ENCODE measurements at places on chromosomes 16 and 17.
A peak's percentile ranks its signal among the peaks of the same experiment; 100 is the strongest.

DNA sequence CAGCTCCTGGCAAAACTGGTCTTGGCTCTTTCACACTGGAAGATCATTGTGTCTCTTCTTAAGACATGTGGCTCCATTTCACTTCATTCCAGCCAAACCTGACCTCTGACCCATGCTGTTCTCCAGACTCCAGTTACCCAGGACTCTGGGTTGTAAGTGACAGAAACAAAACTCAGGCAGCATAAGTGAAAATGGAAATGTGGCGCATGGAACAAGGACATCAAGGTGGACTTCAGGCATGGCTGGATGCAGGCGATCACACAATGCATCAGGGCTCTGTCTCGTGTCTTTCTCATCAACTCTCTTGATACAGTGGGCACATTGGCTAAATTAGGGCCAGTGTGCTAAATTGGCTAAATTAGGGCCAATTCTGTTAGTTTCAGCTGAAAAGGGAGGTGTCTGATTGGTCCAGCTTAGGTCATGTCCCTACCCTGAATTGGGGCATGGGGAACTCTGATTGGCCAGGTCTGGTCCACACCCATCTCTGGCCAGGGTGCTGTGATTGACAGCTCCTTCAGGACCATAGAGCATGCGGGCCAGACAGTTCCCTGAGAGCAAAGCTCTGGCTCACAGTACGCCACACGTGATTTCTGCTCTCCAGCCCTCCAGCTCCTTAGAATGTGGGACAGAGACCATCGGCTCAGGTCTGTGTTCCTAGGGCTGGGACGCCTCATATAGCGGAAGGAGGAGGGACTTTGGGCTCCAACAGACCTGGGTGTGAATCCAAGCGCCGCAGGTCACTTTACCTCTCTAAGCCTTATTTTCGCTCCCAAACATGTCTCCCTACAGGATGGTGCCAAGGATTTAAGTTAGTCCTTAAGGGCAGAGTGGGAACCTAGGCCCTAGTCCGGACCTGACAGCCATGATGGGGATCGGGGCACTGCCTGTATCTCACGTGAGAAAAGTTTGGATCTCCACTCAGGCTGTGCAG is 17.5 kb downstream of the SOCS1 start:
- DNase-seq: no peak

GRCh38 chr16:31138621-31139578 is 3.4 kb upstream of the PRSS8 start:
- no peak for DNase-seq

GRCh38 chr17:17523001-17523730 is 27.0 kb upstream of the RASD1 start:
- no peak for DNase-seq

DNA sequence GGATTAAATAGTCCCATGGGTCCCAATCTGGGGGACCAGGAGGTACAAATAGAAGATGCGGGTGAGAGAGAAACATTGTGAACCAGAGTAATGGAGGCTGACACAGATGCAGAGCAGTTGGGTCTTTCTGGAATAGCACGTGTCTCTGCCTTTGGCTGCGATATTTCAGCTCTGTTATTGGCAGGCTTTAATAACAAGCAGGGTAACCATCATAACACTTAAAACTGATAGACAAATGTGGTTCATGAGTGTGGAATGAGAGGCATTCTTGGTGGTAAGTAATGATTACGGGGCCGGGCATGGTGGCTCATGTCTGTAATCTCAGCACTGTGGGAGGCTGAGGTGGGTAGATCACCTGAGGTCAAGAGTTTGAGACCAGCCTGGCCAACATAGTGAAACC is 110.3 kb downstream of the SNX29 start:
- DNase-seq: no peak

DNA sequence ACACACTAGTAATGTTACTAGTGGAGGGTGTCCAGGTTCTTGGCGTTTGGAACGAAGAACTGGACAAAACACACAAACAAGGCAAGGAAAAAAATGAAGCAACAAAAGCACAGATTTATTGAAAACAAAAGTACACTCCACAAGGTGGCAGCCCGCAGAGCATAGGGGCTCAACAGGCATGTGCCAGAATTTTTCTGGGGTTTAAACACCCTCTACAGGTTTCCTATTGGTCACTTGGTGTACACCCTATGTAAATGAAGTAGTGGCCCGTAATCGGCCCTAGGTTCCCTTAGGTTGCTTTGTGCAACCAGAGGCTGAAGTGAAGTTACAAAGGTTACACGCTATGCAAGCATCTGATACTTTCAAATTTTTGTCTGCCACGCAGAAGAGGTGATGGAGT is 8.1 kb downstream of the OR2C1 start:
- DNase-seq: no peak

DNA sequence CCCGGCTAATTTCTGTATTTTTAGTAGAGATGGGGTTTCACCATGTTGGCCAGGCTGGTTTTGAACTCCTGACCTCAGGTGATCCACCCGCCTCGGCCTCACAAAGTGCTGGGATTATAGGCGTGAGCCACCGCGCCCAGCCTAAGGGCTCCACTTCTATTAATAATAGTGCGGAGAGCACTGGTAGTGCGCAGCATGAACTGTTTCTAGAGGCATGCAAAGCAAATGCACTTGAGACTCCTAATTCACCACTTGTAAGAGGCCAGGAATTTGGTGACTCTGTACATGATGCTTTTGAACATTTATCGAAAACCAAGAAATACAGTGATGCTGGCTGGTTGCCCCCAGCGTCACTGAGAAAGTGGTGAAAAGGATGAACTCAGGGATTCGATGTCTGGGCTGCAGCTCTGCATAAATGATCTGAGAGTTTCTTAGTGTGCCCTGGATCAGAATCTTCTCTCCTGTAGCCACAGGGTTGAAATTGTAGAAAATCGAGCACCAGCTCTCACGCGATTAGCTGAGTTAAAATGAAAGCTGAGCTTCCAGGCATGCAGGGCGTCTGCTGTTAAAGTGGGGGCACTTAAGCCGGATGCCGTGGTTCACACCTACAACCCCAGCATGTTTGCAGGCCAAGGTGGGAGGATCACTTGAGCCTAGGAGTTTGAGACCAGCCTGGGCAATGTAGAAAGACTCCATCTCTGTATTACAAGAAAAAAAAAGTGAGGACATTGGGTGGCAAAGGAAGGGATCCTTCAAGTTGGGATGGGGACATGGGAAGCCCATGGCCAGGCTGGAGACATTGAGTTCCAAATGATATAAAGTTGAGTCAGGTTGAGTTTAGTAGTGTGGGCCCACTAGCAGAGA is 4.8 kb downstream of the RNF213 start:
- no peak for DNase-seq

DNA sequence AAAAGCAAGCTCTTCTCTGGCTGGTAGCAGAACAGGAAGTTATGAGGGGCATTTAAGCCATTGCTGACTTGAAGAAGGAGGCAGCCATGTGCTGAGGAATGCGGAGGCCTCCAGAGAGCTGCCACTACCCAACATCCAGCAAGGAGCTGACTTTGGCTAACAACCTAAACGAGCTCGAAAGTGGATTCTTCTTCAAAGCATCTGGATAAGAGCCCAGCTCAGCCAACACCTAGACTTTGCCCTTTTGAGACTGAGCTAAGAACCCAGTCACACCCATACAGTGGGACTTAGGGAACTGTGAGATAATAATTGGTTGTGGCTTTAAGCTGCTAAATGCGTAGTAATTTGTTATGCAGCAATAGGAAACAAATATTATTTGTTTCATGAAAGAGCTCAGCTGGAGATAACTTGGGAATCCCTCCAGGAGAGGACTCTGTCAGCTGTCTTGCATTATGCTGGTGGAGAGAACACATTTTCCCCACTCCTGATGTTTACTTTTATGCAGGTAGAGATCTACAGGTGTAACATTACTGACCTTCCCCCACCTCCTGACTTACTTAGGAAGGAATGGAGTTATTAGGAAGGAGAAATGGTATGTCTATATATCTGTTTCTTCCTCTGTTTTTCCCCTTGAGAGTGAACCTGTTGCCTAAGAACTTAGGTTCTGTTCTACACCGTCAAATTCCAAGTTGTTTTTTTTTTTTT is 52.7 kb upstream of the ZNF629 start:
- no peak for DNase-seq

GRCh38 chr17:33806631-33807030 is 448.5 kb upstream of the CCL2 start:
- DNase-seq: no peak

- DNase-seq: no peak
These were observed 558 bp downstream of the HSD3B7 start for GRCh38 chr16:30985401-30986128.

GRCh38 chr16:88274847-88275246 is 107.9 kb upstream of the ZNF469 start:
- no peak for DNase-seq

DNA sequence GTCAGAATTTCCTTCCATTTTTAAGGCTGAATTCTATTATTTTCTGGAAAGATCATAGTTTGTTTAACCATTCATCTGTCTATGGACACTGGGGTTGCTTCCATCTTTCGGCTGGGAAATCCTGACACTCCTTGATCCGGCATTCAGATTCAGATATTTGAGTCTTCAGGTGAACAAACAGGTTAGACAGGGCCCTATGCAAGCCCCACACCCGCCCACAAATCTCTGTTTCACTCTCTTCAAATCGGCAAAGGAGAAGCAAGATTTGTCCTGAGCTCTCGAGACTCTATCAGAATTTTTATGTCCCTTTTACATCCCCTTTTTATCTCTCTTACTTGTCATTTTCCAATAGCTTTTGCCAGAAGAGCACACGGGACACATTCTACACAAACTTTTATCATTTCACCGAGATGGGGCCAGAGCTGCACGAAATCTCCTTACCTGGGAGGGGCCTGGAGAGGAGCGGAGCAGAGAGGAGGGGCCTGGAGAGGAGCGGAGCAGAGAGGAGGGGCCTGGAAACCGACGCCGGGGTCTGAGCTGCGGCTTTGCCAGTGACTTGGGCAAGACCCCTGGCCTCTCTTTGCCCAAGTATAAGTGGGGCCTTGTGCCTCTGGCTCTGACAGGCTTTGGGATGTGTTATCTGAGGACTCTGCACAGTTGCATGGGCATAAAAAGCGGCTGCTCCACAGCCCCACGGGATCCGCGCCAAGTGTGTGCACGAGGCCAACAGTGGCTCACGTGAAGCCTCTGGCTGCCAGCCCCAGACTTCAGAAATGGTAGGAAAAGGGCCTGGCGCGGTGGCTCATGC is 54.3 kb upstream of the RBFOX3 start:
- DNase-seq: no peak

GRCh38 chr16:59988591-59988990 is 1254.5 kb upstream of the GOT2 start:
- no peak for DNase-seq

GRCh38 chr16:30958175-30959079 is 873 bp downstream of the SETD1A start:
- DNase-seq: no peak

- no peak for DNase-seq
These were observed 20.9 kb upstream of the PPM1D start for GRCh38 chr17:60579090-60579489.

DNA sequence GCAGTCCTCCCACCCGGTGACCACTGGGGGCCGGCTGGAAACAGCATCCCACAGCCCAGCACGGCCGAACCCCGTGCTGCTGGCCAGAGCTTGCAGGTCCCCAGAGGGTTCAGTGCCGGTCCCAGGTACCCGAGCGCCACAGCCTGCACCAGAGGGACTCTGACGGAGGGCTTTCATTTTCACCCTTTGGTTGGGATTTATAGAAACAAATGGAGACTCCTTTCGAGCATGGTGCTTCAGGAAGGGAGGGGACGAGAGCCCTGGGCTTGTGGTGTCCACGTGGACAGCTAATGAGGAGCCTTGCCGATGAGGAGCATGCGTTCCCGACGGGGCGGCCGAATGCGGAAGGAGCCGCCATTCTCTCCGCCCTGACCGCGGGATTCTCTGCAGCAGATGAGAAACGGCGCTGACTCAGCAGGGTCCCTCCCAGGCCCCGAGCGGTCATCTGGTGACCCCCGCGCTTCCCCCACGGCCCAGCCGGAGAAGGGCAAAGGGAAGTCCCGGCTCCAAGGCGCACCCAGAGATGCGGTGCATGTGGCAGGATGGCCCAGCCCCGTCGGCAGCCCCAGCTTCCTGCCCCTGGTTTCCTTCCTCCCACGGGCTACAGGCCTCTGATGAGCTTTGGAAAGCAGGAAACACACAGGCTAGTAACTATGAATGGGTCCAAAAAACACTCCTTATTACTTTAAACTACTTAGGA is 9.8 kb downstream of the SLC38A10 start:
- peak; percentile 35 for DNase-seq

DNA sequence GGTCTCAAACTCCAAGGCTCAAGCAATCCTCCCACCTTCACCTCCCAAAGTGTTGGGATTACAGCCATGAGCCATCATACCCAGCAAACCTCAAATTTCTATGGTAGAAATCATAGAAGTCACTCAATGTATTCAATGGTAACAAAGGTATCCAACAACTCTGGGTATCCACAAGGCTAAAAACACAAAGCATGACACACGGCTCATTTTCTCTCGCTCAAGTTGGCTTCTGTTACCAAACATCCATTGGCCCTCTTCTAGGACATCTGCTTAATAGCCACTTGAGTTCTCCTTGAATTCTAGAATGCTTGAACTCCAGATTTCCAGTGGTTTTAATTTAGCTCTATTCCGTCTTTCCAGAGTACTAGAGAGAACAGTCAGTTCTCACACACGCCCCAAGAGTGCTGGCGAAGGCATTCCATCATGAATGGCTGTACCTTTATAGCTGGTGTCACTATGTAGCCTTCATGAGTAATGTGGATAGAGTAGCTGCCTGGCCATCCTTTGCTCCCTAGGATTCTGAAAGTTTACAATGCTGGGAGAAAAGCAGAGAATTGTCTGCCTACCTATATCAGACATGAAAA is 42.6 kb downstream of the SPAG9 start:
- DNase-seq: no peak

GRCh38 chr17:45096141-45096540 is 35.0 kb downstream of the NMT1 start:
- DNase-seq: no peak

DNA sequence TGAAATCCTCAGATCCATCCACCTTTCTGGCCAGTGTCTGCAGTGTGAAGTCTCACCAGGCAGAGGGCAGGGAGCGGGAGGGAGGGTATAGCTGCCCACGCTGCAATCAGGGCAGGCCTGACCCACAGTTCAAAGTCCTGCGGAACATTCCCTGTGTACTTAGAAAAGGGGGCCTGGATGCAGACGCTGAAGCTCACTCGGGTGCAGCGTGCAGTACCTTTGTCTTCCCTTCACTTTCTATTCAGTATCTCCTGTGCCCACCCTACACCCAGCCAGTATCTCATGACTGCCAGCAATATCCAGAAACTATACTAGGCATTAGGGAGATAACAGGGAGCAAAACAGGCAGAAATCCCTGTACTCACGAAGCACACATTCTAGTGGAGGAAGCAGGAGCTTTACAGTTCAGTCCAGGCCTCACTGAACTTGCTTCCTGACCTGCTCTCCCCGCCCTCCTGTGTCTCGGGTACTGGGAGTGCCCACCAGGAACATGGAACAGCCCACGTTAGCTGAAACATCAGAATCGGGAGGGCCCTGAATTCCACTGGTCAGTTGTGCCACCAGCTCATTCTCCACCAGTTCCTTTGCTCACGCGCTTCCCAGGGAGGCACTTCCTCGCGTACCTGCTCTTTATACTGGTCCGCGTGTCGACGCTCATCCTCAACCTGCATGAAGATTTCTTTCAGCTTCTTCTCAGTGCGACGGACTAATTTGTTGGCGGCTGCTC is 42.2 kb downstream of the NDEL1 start:
- no peak for DNase-seq

- DNase-seq: no peak
These were observed 107.5 kb upstream of the CREBBP start for GRCh38 chr16:3988011-3988410.

- DNase-seq: no peak
These were observed 5.6 kb downstream of the SLC38A8 start for GRCh38 chr16:84036982-84037425.

GRCh38 chr17:46978489-46979146 is 435 bp downstream of the RPRML start:
- DNase-seq: no peak
